ENCODE measurements at places on chromosomes 12 and 14. TPM values are rescaled to one million over a fixed set of nuclear protein-coding genes. Genes with fewer than 3 reads are reported as not detected.

Gene CNTN1
- total RNA-seq, result 27.0 TPM

Gene RIMKLB
- 94.8 TPM for total RNA-seq

Gene TRMT61A
- 28.2 TPM for total RNA-seq

DNA sequence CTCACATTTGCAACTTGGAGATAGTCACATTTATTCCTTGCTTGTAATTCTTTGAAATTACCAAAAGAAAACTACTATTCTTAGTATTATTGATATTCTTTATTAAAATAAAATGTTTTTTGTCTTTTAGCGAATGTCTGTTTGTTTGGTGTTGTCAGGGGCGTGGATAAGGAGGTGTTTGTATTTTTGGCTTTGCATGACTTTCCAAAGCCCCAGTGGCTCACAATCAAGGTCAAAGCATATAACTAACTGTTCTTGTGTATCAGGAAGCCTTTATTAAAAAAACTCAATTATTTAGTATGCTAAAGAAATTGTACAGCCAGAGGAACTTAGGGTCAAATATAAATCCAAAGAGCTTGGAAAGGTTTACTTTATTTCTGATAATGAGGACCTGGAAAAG lies 17.9 kb downstream of the GPHB5 start:
- H3K27me3 ChIP-seq, result no peaks in the 10 kb centered on the region
- peaks cover 7% of the 10 kb centered on the region for H3K4me1 ChIP-seq
- no peak for DNase-seq
- H3K27ac ChIP-seq, result no peak overlapping the region
- H3K4me3 ChIP-seq, result no peak overlapping the region

- no peak overlapping the region for H3K27ac ChIP-seq
- no peak overlapping the region for H3K4me3 ChIP-seq
- H3K4me1 ChIP-seq, result no peaks in the 10 kb centered on the region
- H3K27me3 ChIP-seq, result no peaks in the 10 kb centered on the region
- no peaks in the 10 kb centered on the region for H3K36me3 ChIP-seq
These were observed 142.8 kb downstream of the SLC8A3 start for GRCh38 chr14:70045844-70046535.

- peaks cover 18% of the 10 kb centered on the region for H3K4me1 ChIP-seq
- peak overlapping the region; percentile 62 for H3K4me3 ChIP-seq
- no peaks in the 10 kb centered on the region for H3K36me3 ChIP-seq
These were observed 19.6 kb upstream of the ATP5MC2 start for GRCh38 chr12:53695152-53696145.

DNA sequence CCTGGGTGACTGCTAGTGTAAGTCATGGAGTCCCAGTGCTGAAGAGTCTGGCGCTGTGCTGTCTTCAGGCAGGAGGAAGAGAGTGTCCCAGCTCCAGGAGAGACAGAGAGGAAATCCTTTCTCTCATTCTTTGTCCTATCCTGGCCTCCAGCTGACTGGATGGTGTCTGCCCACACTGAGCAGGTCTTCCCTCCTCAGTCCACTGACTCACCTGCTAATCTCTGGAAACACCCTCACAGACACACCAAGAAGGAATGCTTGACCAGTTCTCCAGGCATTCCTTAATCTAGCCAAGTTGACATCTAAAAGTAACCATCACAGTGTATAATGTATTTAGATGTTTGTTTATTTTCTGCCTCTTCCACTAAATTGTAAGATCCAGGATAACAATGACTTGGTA lies 53.9 kb downstream of the EMP1 start:
- DNase-seq, result no peak
- H3K4me3 ChIP-seq, result no peak overlapping the region
- no peaks in the 10 kb centered on the region for H3K36me3 ChIP-seq
- H3K27me3 ChIP-seq, result no peaks in the 10 kb centered on the region

Measured in GM23338 (cell line).